ENCODE measurements at places on chromosomes 11 and 22. TPM values are rescaled to one million over a fixed set of nuclear protein-coding genes. Genes with fewer than 3 reads are reported as not detected.
A peak's percentile ranks its signal among the peaks of the same experiment; 100 is the strongest.

The CALCA gene
- not detected for total RNA-seq

The SMTNL1 gene
- not detected for total RNA-seq

The DLG2 gene
- total RNA-seq: 5.3 TPM

The GGT5 gene
- total RNA-seq: 0.37 TPM

The GRIA4 gene
- total RNA-seq: not detected

The SLN gene
- not detected for total RNA-seq

DNA sequence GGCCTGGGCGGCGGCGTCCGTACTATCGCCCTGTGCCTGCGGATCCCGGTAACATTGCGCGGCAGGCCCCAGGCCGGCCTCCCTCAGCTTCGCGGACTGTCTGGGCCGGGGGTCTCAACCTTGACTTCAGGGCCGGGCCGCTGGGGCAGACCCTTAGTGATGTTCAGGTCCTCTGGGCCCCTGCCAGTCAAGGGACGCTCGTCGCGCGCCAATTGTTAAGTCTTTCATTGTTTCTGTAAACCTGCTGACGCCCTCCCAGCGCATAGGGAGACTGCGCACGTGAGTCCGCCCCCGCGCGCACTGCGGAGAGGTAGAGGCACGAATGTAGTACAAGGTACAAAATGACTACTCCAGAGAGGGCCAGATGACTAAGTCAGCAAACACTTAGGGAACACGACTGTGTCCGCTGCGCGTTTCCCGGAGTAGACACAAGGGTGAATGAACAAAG is 451 bp upstream of the HDHD5 start:
- DNase-seq: peak; percentile 72
- H3K36me3 ChIP-seq: no peaks in the 10 kb centered on the region
- H3K27me3 ChIP-seq: no peaks in the 10 kb centered on the region
- H3K4me3 ChIP-seq: peak overlapping the region; percentile 88
- peaks cover 40% of the 10 kb centered on the region for H3K4me1 ChIP-seq
- peak overlapping the region; percentile 38 for H3K27ac ChIP-seq

DNA sequence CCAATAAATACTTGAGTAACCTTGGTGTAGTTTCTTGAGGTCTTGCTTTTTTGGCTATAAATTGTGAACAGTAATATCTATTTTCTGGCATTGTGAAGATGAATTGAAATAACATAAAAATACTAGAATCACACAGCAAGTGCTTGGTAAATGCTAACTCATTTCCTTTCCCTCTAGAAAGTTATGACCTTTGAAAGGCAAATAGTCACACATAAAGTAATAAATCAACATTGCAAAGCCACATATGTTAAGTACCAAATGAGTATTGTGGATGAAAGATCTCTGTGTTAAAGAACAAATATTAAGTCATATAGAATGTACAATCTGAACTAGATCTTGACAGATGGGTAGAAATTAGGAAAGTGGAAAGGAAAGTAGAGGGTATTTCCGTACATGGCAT is 559.6 kb upstream of the CCDC90B start:
- no peak for DNase-seq
- no peaks in the 10 kb centered on the region for H3K36me3 ChIP-seq
- H3K27ac ChIP-seq: no peak overlapping the region
- no peaks in the 10 kb centered on the region for H3K27me3 ChIP-seq
- no peak overlapping the region for H3K4me3 ChIP-seq
- no peaks in the 10 kb centered on the region for H3K4me1 ChIP-seq

GRCh38 chr11:70471254-70471653 is 72.9 kb downstream of the CTTN start:
- no peaks in the 10 kb centered on the region for H3K36me3 ChIP-seq
- peaks cover 27% of the 10 kb centered on the region for H3K27me3 ChIP-seq
- peak; percentile 18 for DNase-seq
- H3K4me3 ChIP-seq: no peak overlapping the region

GRCh38 chr11:63243533-63243932 is at the start of gene SLC22A25:
SLC22A25 (minus strand) TSS chr11:63243599; CDS start chr11:63229652, 13,947 bp downstream.
- H3K4me1 ChIP-seq: peaks cover 15% of the 10 kb centered on the region
- no peak within 1 kb of the TSS for H3K27ac ChIP-seq
- no peaks in the 10 kb centered on the region for H3K36me3 ChIP-seq
- H3K27me3 ChIP-seq: no peaks in the 10 kb centered on the region
- DNase-seq: no peak
